ENCODE measurements at places on chromosomes 6 and 20.

DNA sequence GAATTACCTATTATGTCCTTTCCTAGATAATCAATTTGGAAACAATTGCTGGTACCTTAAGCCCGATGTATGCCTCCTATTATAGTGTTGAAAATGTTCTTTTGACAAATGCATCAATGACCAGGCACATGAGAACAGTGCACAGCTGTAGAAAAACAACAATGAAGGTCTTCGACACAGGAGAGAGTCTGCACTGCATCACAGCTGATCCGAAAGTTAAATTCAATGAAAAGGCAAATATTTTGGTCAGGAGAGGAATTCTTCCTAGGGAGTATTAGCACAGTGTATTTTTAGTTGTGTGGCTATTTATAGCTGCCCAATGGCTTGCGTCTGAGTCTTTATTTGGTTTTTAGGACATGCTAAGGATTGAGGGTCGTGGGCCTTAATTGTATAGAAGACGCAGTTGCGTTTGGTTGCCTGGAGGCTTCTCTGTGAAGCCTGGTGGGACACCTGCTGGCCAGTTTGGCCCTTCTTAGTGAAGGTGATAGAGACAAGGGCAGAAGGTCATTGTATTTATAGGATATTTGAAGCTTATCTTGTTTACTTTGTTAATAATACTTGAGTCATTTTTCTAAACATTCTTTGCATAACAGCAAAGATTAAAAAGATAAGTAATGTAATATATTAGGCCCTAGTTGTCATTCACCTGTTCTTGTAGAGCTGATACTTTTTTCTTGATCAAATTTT is 72.3 kb downstream of the CDYL start:
- peak; percentile 18 for DNase-seq

DNA sequence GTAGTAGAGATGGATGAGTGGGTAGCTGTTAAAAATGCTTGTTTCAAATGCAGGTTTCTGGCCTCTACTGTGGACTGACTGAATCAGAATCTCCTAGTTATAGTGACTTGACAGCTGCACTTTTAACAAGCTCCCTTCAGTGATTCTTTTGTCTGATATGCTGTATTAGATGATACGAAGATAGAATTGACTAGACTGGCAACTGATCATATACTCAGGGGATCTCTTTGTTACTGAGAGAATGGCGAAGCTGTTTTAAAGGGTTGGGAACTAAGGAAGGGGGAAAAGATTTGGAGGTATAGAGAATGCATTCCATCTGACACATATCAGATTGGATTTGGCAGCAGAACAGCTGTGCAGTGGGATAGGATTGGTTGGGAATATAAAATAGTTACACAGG is 7.0 kb downstream of the ENPP4 start:
- DNase-seq: no peak

- DNase-seq: no peak
Observed at GRCh38 chr6:8277769-8278168, 157.6 kb downstream of the SLC35B3 start.

DNA sequence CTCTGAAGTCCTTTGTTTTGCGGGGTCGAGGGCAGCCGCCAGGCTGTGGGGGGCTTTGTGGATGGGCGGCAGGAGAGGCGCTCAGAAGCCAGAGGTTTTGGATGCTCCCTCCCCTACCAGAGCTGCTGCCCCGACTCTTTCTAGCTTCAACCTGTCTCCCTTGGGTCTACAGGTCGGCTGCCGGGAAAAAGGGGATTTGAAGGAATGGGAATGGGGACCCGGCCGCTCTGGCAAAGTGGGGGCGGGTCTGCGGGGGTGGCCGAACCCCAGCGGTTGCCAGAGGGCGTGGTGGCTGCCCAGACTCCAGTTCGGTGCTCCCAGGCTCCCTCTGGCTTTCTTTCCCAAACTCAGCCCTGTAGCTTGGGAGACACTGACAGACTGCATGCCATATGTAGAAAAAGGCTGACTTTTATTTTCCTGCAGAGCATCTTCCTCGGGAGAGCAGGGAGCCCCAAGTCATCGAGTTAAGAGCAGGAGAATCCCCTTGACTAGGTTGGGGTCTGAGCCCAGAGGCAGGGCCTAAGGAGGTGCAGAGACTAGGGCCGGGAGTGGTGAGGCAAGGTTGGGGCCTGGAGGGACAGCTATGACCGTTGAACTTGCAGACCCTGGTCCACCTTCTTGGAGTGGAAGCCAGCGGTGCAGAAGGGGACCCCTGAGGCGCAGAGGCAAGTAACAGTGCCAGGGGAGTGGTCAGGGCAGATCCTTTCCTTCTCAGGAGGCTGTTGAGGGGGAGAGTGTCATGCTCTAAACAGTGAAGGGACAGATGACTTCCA is 1.4 kb upstream of the PPP1R18 start:
- DNase-seq: no peak

DNA sequence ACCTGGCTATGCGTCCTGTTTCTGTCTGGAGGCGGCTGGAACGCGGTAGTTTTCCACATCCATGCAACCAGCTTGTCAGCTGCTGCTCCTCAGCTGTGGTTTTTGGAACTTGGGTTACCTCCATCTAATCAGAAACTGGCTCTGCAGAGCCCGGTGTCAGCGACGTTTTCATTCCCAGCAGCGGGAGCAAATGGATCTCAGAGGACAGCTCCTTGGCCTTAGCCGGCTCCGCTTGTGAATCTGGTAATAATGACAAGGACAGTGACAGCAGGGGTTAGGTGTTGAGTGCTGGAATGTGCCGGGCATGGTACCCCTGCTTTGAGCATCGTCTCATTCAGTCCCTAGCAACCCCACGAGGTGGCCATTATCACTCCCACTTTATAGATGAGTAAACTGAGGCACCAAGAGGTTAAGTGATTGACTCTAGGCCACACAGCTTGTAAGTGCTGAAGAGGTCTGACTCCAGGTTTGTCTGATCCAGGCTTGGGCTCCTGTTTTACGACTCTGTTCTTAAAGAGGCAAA is 1.3 kb downstream of the SLCO4A1 start:
- no peak for DNase-seq

DNA sequence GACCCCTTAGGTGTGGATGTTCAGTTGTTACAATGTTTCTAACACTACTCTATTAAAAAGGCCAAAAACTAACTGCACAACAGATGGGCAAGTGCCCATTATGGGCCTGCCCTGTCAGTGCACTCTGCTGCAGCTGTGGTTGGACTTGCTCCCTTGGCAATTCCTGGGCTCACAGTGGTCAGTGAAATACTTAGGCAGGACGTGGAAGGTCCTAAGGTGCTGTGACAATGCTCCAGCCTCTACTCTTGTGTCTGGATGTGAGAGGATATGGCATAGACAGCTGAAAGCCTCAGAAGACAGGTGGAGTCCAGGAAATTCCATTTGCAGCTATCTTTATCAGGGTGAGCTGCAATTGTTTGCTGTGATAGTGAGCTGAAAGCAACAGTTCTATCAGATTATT is 136.5 kb upstream of the OLIG3 start:
- DNase-seq: no peak

- DNase-seq: no peak
Observed at GRCh38 chr6:157974967-157975366, 6.7 kb upstream of the SYNJ2 start.

- no peak for DNase-seq
Observed at GRCh38 chr20:53568351-53568750, 25.3 kb downstream of the ZNF217 start.

GRCh38 chr6:56689114-56689513 is 46.4 kb upstream of the DST start:
- no peak for DNase-seq

GRCh38 chr6:159778542-159779103 is 10.8 kb downstream of the TCP1 start:
- no peak for DNase-seq

GRCh38 chr6:149380523-149380922 is 19.5 kb upstream of the SUMO4 start:
- DNase-seq: no peak

All from CD4-positive, alpha-beta T cell treated with Interleukin-4 for 1 hour (primary cell).